Fibroblast of lung (primary cell): ENCODE measurements at places on chromosomes 5 and 9.

GRCh38 chr9:129247285-129248153 lies 69.5 kb upstream of the IER5L start:
- no peak for DNase-seq
- no peaks in the 10 kb centered on the region for H3K4me1 ChIP-seq
- H3K36me3 ChIP-seq: no peaks in the 10 kb centered on the region
- no peak overlapping the region for H3K27ac ChIP-seq
- no peak overlapping the region for H3K4me3 ChIP-seq
- H3K27me3 ChIP-seq: peaks cover 7% of the 10 kb centered on the region

- H3K36me3 ChIP-seq: no peaks in the 10 kb centered on the region
- peak overlapping the region; percentile 91 for H3K4me3 ChIP-seq
- no peaks in the 10 kb centered on the region for H3K27me3 ChIP-seq
- peaks cover 29% of the 10 kb centered on the region for H3K4me1 ChIP-seq
These were observed 150 bp downstream of the SNX30 start for GRCh38 chr9:112750764-112751055.

- no peak overlapping the region for H3K4me3 ChIP-seq
- H3K27me3 ChIP-seq: no peaks in the 10 kb centered on the region
- no peak for DNase-seq
- H3K27ac ChIP-seq: no peak overlapping the region
- no peaks in the 10 kb centered on the region for H3K36me3 ChIP-seq
These were observed 35.8 kb upstream of the MAST4 start for GRCh38 chr5:66560371-66560770.

DNA sequence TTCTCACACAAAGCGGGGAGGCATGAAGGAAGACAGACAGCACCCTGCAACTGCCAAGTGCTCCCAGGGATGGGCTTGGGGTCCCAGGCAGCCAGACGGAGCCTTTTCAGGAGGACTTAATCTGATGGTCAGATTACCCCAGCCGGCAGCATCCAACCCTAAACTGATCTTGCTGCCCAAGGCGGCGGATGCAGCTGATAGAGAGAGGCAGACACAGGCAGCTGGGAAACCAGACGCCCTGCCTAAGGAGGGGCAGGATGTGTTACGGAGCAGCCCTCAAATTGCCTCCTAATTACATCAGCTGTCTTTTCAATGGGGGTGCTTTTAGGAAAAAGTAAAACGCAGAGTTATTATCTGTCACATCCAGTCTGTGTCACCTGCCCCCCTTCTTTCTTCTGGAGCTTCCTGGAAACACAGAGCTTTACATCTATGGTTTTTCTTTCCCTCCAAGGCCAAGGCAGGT lies 190.9 kb upstream of the PANK3 start:
- DNase-seq: no peak
- no peaks in the 10 kb centered on the region for H3K36me3 ChIP-seq

GRCh38 chr9:99720455-99721050 lies 101.1 kb upstream of the NR4A3 start:
- no peaks in the 10 kb centered on the region for H3K4me1 ChIP-seq
- H3K36me3 ChIP-seq: no peaks in the 10 kb centered on the region
- H3K4me3 ChIP-seq: no peak overlapping the region
- no peaks in the 10 kb centered on the region for H3K27me3 ChIP-seq
- DNase-seq: peak; percentile 33

DNA sequence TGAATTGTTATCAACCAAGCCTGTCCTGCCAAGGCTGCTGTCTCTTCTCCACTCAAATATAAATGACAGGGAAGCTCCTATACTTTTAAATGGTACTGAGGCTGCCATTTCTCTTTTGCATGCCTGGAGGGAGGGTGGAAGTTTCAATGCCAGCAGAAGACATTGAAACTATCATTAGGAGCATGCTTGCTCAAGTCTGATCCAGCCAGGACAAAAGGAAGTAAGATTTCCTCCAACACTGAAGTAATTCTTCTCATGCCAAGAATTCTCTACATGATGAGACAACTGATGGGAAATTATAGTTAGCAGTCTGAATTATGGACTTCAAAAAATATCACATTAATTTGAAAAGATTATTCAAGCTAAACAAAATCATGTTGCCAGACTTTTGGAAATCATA lies 5.4 kb downstream of the SPINK6 start:
- no peak overlapping the region for H3K27ac ChIP-seq
- H3K4me3 ChIP-seq: no peak overlapping the region
- DNase-seq: no peak
- no peaks in the 10 kb centered on the region for H3K27me3 ChIP-seq
- H3K36me3 ChIP-seq: no peaks in the 10 kb centered on the region

GRCh38 chr9:132162764-132163456 lies 1.1 kb downstream of the NTNG2 start:
- H3K4me1 ChIP-seq: peaks cover 4% of the 10 kb centered on the region
- no peak overlapping the region for H3K27ac ChIP-seq
- H3K4me3 ChIP-seq: peak overlapping the region; percentile 71
- peaks cover 30% of the 10 kb centered on the region for H3K27me3 ChIP-seq
- DNase-seq: no peak
- H3K36me3 ChIP-seq: no peaks in the 10 kb centered on the region

- no peaks in the 10 kb centered on the region for H3K27me3 ChIP-seq
- H3K4me1 ChIP-seq: peaks cover 28% of the 10 kb centered on the region
- no peak overlapping the region for H3K4me3 ChIP-seq
- DNase-seq: peak; percentile 79
- peak overlapping the region; percentile 38 for H3K27ac ChIP-seq
These were observed 5.4 kb upstream of the CCIN start for GRCh38 chr9:36163786-36164170.

- no peaks in the 10 kb centered on the region for H3K27me3 ChIP-seq
- H3K36me3 ChIP-seq: no peaks in the 10 kb centered on the region
- no peak for DNase-seq
- H3K27ac ChIP-seq: no peak overlapping the region
- no peak overlapping the region for H3K4me3 ChIP-seq
These were observed 379.4 kb downstream of the PRR16 start for GRCh38 chr5:120843390-120843980.

DNA sequence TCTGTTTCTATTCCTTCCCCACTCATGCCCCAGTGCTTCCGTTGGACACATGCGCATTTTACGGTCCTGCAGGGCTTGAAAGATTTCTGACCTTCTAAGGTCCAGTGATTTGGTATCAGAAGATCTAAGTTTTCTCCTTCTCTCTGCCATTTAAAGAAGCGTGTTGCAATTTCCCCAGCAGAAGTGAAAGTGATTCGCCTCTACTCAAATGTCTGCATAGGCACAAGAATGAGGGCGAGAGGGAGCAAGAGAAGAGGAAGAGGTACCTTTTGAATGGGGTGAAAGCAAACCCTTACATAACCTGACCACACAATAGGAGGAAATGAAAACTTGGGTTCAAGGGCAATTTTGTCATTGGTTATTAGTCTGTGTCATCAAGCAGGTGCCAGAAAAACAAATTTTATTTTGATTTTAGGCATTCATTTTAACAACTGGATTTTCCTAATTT lies 31.7 kb upstream of the NR3C1 start:
- peak; percentile 35 for DNase-seq
- no peaks in the 10 kb centered on the region for H3K27me3 ChIP-seq
- H3K4me1 ChIP-seq: no peaks in the 10 kb centered on the region
- H3K36me3 ChIP-seq: no peaks in the 10 kb centered on the region
- no peak overlapping the region for H3K4me3 ChIP-seq

DNA sequence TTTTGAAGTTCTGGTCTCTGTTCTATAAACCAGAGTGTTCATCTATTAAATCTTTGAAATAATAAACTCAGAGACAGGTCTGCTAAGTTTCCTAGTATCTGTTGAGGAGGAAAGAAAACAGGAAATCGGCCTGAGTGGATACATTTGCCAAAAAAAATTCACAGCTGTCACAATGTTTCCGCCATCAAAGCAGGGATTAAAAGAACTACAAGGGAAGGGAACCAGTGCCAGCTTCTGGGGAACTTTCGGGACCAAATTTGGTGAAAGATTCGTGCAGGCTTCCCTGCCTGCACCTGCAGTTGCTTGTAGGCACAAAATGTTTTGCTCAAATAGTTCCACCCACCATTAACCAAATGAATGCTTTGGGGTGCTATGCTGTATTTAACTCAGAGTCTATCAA lies 267.5 kb downstream of the MSX2 start:
- H3K36me3 ChIP-seq: no peaks in the 10 kb centered on the region
- no peak overlapping the region for H3K4me3 ChIP-seq
- DNase-seq: no peak

GRCh38 chr5:71882826-71883741 lies 164.0 kb downstream of the CARTPT start:
- H3K36me3 ChIP-seq: no peaks in the 10 kb centered on the region
- H3K4me1 ChIP-seq: peaks cover 4% of the 10 kb centered on the region
- peak; percentile 55 for DNase-seq

GRCh38 chr5:122358372-122358979 lies 46.4 kb downstream of the SNCAIP start:
- H3K27ac ChIP-seq: no peak overlapping the region
- no peak for DNase-seq
- no peaks in the 10 kb centered on the region for H3K36me3 ChIP-seq

- H3K27me3 ChIP-seq: no peaks in the 10 kb centered on the region
- no peaks in the 10 kb centered on the region for H3K4me1 ChIP-seq
- no peak overlapping the region for H3K27ac ChIP-seq
These were observed 1105.0 kb downstream of the MAT2B start for GRCh38 chr5:164610374-164610773.

DNA sequence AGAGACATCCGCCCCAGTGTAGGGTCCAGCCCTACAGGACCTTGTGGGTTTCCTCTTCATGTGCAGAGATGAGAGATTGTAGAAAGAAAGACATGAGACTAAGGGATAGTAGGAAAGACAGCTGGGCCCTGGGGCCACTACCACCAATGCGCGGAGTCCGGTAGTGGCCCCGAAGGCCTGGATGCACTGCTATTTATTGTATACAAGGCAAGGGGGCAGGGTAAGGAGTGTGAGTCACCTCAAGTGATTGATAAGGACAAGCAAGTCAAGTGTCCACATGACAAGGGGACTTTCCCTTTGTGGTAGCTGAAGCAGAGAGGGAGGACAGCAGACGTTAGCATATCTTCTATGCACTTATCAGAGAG lies 6.2 kb upstream of the TMEM141 start:
- no peak overlapping the region for H3K27ac ChIP-seq
- H3K27me3 ChIP-seq: peaks cover 13% of the 10 kb centered on the region
- DNase-seq: no peak
- no peaks in the 10 kb centered on the region for H3K4me1 ChIP-seq
- no peak overlapping the region for H3K4me3 ChIP-seq
